ENCODE measurements at places on chromosomes 1 and 21. TPM values are rescaled to one million over a fixed set of nuclear protein-coding genes. Genes with fewer than 3 reads are reported as not detected.

The GPR161 gene
- 15.1 TPM for total RNA-seq

The CSMD2 gene
- total RNA-seq: not detected

The SLC19A1 gene
- total RNA-seq: 23.9 TPM

The MRPL24 gene
- 189 TPM for total RNA-seq

The TP73 gene
- 0.39 TPM for total RNA-seq

The DLGAP3 gene
- 0.18 TPM for total RNA-seq

The HJV gene
- total RNA-seq: not detected

The HMCN1 gene
- 0.27 TPM for total RNA-seq

The SYNC gene
- 8.7 TPM for total RNA-seq

The IGSF9 gene
- total RNA-seq: 0.22 TPM

The DIRAS3 gene
- total RNA-seq: 1.3 TPM

The MIS18A gene
- total RNA-seq: 15.2 TPM

The CELA3A gene
- total RNA-seq: not detected

The HRNR gene
- not detected for total RNA-seq

The PODN gene
- not detected for total RNA-seq

The AQP10 gene
- total RNA-seq: not detected

The SELENBP1 gene
- 5.7 TPM for total RNA-seq

The SPRR5 gene
- not detected for total RNA-seq

The SNX7 gene
- 24.8 TPM for total RNA-seq

The RIPPLY3 gene
- total RNA-seq: 0.64 TPM

The ANGPTL3 gene
- not detected for total RNA-seq

The CDCA8 gene
- 48.4 TPM for total RNA-seq

The APOBEC4 gene
- total RNA-seq: not detected

The DNASE2B gene
- not detected for total RNA-seq

The CACNA1S gene
- total RNA-seq: not detected

The AMPD1 gene
- total RNA-seq: not detected

The MRPL39 gene
- 32.3 TPM for total RNA-seq

The CD34 gene
- total RNA-seq: 0.17 TPM

The SMIM1 gene
- 2.1 TPM for total RNA-seq

The ACKR1 gene
- not detected for total RNA-seq

The GRHL3 gene
- 0.67 TPM for total RNA-seq

The FCRL5 gene
- total RNA-seq: not detected

The GJB3 gene
- total RNA-seq: 6.3 TPM

The OR2M3 gene
- not detected for total RNA-seq

The POLR3GL gene
- total RNA-seq: 9.6 TPM

The SPTA1 gene
- total RNA-seq: not detected

The STRIP1 gene
- total RNA-seq: 14.2 TPM

The HENMT1 gene
- 5.0 TPM for total RNA-seq

The LDLRAD1 gene
- total RNA-seq: not detected

The CAPZB gene
- 249 TPM for total RNA-seq

The PTPN22 gene
- not detected for total RNA-seq

The SPRR1A gene
- total RNA-seq: not detected

The TNFRSF1B gene
- 0.45 TPM for total RNA-seq

The ATP5PF gene
- 222 TPM for total RNA-seq

The TDRD5 gene
- total RNA-seq: 0.09 TPM

The BRDT gene
- total RNA-seq: not detected

The CD247 gene
- total RNA-seq: 0.15 TPM

The CASQ2 gene
- total RNA-seq: not detected
